ENCODE measurements at places on chromosomes 13 and 19.

DNA sequence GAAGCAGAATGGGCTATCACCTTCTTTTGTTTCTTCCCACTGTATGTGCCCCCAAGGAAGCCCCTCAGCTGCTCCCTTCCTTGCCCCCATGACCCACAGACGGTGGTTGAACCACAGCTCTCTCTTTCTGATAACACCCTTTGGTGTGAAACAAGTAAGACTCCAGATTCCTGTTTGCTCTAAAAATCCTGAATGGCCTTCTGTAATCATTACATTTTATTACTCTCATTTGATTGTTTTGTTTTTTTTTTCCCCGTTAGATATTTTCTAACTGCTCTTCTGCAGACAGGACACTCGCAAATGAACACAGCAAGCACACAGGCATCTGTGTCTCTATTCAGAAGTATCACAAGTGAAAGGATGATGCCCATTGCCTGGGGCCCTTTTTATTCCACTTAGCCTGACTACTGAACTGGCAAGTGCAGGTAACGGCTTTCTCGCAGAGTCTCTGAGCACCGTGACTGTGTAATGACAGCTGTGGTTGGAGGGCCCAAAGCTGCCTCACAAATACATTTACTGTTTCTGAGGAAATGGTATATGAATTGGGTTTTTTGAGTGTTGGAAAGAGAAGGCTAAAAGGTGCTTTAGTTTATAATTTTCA, 59.3 kb downstream of the OXGR1 start:
- no peak for DNase-seq

DNA sequence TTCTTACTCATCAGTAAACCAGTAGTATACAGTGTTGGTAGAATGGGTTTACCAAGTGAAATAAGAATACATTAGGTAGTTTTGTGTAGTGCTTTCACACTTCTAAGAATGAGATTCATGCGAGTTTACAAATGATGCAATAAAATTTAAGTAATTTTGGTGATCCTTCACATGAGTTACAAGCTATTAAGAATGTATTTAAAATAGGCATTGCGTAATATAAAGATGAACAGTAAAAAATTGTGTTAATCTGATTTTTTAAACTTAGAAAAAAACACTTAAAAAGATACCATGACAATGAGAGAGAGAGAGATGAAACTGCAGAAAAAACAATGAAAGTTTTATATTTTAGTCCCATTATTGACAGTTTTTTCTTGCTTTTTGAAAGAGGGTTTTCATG, 570.5 kb downstream of the SLITRK6 start:
- DNase-seq: no peak

DNA sequence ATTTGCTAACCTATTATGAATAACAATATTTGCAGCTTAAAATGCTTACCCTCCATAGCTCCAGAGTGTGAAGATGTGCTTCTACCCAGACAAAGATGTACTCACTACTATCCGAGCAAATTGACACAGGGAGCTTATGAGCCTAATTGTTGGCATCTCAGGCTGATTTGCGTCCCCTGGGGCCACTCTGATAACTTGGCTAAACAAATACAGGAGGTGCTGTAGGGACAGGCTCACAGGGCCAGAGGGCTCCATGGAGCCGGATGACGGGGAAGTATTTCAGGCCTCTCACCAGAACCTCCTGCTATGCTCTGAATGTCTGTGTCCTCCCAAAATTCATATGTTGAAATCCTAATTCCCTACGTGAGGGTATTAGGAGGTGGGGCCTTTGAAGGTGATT, 26.7 kb upstream of the C19orf12 start:
- DNase-seq: no peak

- no peak for DNase-seq
Observed at GRCh38 chr13:110697842-110698241, 8.1 kb downstream of the CARS2 start.

- DNase-seq: no peak
Observed at GRCh38 chr19:35301961-35302360, 10.0 kb downstream of the MAG start.

Measured in NCI-H2081 treated with DMSO at 0.1 percent for 48 hours (cell line).